ENCODE measurements at places on chromosomes 7 and 10.
A peak's percentile ranks its signal among the peaks of the same experiment; 100 is the strongest.

DNA sequence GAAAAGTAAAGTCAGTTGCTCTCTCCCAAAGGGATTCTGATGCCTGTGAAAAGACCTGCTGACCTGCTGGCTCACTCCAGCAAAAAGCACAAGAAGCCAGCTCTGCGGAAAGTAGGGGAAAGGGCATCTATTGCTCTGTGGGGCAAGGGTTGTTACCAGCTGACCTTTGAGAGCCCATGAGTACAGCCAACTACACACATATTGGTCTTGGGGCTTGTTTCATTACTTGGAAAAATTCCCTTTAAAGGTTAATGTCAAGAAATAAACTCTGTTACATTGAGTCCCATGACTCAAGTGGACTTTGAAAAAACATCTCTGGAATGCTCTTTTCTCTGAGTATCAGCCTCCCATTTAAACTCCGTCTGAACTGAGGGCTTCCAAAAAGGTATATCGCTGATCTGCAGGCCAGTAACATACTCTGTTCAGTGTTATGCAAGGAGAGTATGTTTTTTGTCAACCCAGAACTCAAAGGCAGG is 53.2 kb downstream of the PANK1 start:
- DNase-seq = no peak

DNA sequence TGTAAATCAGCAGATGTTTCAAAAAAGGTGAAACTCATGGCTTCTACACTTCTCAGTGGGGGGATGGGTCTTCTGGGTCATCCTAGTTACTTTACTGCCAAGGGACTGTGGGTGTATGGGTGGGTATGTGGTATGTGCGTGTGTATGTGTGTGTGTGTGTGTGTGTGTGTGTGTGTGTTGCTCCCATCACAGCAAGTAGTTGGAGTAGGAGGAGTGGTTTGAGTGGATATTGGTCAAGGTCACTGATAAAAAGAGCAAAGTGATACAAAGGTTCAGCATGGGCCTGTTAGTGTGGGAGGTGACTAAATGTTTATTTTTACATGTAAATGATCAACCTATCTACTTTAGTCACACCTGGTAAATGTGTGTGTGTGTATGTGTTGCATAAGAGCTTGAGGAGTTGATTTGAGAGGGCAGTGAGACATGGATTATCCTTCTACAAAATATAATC is 11.8 kb upstream of the COBL start:
- no peak for DNase-seq

- DNase-seq = no peak
These were observed 18.5 kb downstream of the CSGALNACT2 start for GRCh38 chr10:43156590-43157341.

DNA sequence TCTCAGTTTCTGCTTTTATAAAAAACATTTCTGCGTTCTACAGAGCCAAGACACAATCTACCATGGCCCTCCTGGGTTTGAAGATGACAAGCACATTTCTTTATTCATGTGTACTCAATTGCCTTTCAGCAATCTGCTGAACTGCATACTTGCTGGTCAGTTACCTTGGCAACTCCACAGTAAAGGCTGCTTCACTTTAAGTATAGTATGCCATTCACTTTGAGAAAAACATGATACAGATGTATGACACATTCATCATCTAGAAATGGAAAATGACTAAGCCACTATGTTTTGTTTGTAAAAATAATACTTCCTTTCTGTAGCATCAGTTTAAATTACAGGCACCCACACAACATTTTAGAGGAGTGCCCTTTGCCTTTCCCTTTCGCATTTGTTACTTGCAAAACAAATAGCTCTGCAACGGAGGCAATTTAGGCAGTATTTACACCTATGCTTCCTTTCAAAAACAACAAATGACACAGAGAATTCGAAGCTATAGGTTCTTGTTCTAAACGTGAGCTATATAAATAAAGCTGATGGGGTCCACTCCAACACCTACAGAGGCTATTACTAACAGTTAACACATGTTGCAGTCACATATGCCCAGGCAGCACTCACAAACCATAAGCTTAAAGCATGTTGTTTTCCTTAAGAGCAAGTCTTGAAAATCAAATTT is 23.5 kb downstream of the SGCE start:
- no peak for DNase-seq

DNA sequence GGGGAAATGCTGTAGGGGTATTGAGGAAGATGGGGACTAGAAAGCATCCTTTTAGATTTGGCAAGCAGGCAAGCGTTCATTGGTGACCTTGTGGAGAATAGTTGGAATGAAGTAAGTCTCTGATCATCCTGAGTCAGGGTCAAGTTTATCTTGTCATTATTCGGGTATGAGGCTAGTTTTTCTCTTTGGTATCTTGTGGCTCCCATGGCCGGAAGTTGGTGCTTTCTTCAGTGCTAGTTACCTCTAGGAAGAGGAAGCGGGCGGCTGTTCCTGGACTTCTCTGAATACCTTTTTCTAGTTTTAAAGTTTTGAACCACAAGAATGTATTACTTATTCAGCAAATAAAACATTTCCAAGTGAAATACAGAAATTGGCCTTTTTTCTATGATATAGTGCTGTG is 9.2 kb downstream of the CREM start:
- no peak for DNase-seq

- peak; percentile 15 for DNase-seq
These were observed 19.9 kb upstream of the HSPB1 start for GRCh38 chr7:76282344-76283253.

- DNase-seq = no peak
These were observed 79.6 kb downstream of the NHLRC2 start for GRCh38 chr10:113933894-113934532.

DNA sequence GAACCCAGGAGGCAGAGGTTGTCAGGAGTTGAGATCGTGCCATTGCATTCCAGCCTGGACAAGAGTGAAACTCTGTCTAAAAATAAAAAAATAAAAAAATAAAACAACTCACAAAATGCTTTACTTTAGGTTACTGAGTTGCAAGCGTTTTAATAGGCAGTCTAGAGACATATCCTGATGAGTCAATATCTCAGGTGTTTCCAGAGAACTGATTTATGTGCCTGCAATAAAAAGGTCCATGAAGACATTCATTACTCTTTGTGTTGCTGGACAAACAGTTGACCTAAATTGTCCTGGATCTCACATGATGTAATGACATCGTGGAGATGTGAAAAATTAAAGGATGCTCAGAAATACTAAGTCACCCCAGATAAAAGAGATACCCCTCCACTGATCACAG is 31.5 kb downstream of the CDNF start:
- DNase-seq = no peak

- DNase-seq = no peak
These were observed 25.3 kb downstream of the GFRA1 start for GRCh38 chr10:116247691-116248090.
